ENCODE measurements at places on chromosomes 1 and 21.

DNA sequence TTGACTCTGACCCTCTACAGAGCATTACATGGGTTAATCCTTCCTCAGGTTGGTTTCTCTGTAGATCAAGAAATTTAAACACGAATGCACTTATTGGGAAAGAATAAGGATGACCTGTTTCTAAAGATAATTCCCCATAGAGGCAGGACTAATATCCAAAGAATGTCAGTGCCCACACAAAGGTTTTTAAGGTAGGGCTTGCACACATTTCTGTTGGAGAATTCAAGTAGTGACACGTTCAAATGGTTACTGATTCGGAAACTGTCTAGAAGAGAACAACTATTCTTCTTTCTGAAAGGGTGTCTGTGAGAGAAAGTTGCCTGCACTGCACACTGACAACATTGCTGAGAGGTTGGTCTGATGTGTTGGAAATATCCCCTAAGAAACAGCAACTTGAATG, 167.3 kb downstream of the ZNF326 start:
- no peak for DNase-seq

GRCh38 chr1:41919764-41920397, 1.2 kb upstream of the HIVEP3 start:
- DNase-seq = peak; percentile 73

DNA sequence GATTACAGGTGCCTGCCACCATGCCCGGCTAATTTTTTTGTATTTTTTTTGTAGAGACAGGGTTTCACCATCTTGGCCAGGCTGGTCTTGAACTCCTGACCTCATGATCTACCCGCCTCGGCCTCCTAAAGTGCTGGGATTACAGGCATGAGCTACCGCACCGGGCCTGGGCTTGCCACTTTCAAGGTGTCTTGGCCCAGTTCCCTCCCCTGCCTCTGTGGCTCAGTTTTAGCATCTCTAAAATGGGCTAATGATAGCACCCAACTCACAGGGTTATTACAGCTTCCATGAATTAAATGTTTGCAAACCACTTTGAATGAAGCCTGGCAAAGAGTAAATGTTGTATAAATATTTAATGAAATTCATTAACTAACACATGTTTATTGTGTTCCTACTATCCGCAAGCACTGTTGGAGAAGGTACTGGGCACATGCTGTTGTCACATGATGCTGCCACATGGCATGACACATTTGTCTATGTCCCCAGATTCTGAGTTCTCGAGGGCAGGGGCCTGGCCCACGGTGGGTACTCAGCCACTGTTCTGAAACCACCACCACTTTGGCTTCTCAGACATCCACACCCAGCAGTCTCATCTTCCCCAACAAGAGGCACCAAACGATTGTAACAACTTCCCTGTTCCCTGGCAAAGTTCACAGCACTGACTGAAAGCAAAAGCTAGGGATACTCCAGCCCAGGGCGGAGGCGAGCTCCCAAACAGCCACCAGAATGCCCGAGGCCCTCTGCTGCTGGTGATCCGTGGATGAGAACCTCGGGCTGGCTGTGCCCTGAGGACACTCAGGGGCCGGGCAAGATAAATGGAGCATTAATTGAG, 9.7 kb downstream of the IFFO2 start:
- no peak for DNase-seq

- DNase-seq = no peak
Measured at GRCh38 chr1:81446000-81446669, 354.6 kb upstream of the ADGRL2 start.

DNA sequence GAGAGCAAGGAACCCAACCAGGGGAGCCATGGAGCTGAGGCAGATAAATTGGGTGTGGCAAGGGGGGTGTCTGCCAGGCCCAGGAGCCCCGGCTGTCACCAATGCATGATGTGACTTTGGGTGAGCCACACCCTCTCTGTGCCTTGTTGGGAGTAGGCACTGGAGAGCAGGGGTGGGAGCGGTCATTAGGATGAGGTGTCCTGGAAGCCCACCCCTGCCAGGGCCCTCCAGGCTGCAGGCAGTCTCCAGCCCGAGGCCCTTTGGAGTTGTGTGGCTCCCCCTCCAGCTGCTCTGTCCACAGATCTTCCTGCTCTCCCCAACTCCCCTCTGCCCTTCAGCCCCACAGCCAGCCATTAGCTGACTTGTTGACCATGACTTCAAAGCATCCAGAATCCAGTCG, 11.4 kb downstream of the MX2 start:
- DNase-seq = no peak

DNA sequence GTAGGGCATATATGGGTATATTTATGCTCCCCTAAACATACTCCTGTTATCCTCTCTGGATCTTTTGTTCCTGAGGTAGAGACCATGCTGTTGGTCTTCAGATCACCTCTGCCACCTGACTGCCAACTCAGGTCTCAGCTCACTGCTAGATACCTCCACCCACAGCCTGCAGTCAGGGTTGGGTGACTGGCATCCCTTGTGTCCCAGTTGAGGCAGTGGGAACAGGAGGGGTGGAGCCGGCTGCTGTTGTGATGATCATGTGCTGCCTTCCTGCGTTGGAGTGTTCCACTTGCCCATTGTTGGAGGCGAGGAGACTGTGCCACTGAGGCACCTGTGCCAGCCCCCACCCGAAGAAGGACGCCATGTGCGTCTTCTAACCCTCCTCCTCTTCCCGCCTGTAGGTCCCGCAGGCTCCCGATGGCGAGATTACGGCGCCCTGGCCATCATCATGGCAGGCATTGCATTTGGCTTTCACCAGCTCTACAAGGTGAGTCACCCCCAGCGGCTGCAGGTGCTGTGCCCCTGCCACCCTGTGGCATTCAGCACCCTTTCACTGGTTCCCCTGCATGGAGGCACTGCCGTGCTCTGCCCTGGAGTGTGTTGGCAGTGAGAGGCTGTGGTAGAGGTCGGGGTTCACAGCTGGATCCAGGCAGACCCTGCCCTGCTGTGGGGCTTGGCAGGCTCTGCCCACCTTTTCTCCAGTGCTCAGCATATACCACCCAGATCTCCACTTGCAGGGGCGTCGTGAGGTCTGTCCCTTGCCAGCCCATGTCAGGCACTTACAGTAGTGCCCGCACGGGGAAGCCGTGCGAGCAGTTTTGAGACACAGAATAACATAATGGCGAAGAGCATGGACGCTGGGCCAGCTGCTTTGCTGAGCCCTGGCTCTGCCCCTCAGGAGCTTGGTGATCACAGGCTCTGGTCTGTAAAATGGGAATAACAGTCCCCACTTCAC, 143.5 kb downstream of the PEX14 start:
- DNase-seq = no peak

GRCh38 chr1:165854101-165854845, 26.9 kb downstream of the UCK2 start:
- DNase-seq = no peak

DNA sequence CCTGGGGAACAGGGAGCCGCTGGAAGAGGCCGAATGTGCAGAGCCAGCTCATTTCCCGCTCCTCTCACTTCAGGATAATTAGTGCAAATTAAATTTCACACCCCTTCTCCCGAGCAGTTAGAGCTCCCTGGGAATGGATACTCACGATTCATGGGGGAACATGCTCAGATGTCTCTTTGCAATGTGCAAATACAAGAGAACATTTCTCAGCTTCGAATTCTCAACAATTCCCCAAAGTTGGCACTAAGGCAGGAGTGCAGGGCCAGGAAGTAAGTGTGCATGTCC, 54.9 kb downstream of the CAMK2N1 start:
- no peak for DNase-seq

GRCh38 chr1:19391596-19391981, 79.5 kb downstream of the SLC66A1 start:
- DNase-seq = no peak

All from CD4-positive, CD25-positive, alpha-beta regulatory T cell (primary cell).